ENCODE measurements at places on chromosomes 2 and 18.

DNA sequence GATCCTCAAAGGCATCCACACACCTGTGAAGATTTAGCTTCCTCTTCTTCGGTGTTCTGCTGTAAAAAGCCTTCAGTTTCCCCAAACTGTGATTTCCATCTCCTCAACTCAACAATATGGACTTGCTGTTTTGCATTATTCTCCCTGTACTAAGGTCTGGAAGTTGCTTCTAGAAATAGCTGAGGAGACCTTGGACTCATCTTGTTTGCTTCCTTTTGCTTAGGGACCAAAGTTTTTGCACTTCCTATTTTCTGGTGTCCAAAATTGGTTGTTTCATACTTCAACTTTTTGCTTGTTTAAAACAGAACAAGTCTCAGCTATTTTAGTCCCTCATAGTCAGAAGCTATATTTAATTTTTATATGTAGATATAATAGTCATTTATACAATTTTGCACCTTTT, 201.9 kb upstream of the COPS8 start:
- no peak for DNase-seq

DNA sequence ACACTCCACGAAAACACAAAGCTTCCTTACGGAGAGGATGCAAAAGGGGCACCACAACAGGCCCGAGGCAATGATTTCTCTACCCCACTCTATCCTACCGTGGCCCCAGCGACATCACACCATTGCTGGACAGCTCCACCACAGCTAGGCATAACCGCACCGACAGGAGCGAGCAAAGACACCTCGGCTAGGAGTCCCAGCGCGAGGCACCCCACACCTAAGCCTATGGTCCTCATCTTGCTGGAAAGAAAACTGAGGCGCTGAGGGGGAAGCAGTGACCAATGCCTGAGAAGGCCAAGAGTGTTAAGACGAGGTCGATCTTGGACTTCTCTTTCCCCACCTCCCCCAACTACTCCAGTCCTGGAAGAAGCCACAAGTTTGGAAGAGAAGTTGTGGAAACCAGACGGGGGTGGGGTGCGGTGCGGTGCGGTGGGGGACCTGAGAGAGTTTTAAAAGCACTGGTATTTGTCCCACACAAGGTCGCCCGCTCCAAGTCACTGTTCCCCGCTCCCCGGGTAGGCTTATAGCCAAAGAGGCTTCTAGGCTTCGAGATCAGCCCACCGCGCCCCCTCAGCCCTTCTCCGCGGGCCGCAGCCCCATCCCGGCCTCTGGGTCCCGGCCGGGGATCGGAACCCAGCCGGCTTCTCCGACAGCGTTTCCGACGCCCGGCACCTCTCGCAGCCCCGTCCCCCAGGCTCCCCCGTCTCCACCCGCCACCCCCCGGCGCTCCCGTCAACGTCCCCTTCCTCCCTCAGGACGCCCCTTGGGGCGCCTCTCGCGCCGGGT, 766 bp downstream of the PDE6D start:
- DNase-seq, result no peak

DNA sequence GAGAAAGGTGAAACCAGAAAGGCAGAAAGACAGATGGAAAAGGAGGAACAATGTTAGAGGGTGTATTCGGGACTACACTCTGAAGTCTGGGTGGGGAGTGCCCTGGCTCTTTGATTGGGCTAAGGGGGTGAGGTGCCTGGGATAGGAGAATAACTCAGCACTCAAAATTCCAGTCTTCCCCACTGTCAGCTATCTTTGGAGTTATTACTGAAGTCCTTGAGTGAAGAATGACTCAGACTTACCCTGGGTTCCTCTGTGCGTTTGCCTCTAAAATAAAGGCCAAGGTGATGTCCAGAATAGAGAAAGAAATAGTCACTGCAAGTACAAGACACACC, 151.8 kb upstream of the SERPINE2 start:
- DNase-seq, result no peak

DNA sequence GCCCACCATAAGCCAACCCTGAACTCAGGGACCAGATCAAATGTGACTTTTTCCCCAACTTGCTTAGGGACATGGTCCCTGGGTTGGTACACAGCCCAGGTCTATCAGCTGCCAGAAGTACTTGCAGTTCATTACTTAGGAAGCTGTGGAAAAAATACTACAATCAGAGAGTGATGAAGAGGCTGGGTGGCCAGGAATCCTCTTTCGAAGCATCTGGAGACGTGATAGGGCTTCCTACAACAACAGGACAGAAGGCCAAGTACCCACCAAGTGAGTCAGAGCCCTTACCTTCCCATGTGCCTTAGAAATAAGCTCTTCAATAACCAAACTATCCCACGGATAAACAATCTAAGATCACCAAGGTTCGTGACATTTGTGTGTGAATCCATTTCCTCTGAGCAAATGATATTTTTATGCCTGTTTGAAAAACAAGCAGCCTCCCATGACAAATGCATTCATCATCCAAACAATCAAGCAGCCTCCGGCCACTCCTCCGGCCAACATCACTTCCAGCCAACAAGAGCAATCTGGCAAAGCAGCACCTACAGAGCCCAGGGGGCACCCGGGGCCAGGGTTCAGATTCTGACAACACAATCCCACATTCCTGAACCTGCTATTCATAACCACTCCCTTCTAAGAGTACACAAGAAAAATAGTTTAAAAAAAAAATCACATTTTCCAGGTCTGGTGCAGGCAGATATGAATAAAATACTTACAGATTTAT, 26.4 kb downstream of the TBC1D8 start:
- DNase-seq, result no peak

DNA sequence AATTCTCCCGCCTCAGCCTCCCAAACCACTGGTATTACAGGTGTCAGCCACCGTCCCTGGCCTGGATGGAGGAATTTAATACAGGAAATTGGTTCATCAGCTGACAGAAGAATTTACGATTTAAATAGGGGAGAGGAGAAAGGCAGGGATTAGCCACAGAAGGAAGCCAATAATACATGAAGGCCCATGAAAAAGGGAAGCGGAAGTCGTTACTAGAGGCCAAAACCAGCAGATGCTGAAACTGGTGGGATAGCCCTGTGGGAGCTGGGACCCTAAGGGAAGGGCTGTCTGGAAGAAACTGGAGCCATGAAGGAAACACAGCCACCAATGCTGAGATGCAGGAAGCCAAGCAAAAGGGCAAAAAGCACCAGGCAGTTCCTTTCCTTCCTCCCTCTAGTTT, 163.7 kb upstream of the RMP24 start:
- no peak for DNase-seq

DNA sequence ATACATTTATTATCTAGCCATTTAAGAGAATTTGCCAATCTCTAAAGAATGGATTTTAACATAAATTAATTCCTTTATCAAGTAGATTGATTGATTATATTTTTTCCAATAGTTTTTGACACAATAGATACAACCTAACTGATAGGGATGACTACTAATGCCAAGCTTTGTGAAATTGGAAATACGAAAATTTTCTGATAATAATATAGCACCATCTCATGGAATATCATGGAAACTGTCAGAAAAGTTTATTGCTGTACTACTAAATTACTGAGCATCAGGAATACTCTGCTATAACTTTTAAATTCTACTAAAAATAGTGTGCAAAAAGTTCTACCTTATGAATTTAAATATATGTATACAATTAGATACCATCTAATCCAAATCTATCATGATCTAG, 101.8 kb upstream of the MAP2 start:
- no peak for DNase-seq

GRCh38 chr2:177270531-177270930, 6.0 kb upstream of the NFE2L2 start:
- no peak for DNase-seq

- DNase-seq, result no peak
These were observed 29.9 kb downstream of the CHCHD5 start for GRCh38 chr2:112614201-112614840.

- no peak for DNase-seq
These were observed 41.8 kb downstream of the CERKL start for GRCh38 chr2:181614874-181615638.

DNA sequence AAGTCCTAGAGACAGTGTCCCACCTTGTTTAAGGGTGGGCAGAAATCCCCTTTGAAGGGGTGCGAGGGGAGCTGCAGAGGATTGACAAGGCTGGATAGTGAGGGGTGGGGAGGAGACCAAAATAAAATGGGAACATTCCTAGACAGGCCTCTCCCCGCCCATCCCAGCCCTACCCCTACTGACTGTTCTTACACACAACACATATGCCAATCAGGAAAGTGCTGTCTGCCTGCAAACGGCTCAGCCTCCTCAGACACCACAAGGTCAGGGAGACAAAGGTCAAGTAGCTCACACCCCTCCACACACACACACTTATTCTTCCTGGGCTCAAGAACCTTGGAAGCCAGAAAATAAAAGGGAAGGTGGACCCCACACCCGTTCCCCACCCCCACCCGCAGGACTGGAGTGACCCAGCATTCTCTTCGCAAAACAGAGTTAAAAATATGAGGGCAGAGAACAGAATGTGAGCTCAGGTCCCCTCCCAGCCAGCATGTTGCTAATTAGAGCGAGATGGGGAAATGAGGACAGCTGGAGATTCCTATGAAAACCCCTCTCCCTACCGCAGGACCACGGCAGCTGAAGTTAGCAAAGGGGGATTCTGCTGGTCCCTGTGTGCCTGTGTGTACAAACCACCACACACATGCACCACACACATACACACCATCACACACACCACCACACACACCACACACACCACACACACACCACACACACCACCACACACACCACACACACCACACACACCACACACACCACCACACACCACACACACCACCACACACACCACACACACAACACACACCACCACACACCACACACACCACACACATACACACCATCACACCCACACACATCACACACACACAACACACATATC, 197.8 kb downstream of the TNS1 start:
- no peak for DNase-seq

DNA sequence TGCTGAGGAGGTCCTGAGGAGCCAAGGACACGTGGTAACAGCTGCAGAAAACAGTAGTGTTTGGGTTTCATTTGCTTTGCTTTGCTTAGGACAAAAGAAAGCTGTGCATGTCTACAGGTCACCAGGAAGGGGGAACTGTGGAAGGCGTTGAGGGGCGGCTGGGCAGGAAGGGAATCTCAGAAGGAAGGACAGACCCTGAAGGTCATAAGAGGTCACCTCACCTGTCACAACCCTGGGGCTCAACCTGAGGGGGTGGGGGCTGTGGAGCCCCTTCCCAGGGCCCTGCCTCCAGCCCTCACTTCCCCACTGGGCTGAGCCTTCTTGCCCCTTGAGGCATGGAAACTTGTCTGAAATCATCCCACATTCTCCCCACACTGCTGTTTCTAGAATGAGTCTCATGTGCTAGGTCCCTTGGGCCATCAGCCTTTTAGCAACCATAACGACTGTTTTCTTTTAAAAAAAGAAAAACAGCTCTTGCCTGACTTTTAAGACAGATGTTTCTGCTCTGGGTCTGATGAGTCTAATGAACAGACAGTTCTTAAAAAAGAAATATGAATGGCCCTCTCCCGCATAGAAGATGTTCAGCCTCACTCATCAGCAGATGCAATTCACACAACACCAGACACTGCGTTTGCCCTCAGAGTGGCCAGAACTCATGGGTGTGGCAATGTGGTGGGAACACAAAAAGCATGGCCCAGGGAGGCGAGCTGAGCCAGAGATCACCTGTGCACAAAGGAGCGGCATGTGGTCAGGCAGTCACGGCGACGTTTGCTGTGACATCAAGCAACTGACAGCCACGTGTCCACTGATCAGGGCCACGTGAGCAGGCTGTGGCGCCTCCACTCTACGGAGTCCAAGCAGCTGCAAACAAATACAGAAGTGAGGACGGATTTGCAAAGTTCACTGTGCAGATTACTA, 84.0 kb downstream of the SEPTIN10 start:
- DNase-seq, result no peak

DNA sequence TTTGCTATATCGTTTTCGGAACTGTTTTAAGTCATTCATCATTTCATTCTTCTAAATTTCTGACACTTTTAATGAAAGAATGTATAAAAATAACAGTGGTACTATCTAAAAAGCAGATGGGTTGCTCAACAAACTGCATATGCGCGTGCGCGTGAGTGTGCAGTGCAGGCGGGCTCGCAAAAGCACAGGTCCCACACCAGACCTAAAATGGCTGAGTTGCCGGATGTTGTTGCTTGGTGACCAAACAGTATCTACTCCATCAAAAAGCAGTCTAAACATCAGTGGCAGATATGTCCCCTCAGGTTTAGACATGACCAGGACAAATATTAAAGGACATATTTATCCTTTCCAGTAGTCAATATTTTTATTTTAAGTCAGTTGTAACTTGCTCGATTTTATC, 5.1 kb downstream of the NOL4 start:
- DNase-seq, result no peak

- no peak for DNase-seq
These were observed 478.5 kb upstream of the ZEB2 start for GRCh38 chr2:144998435-144998834.

GRCh38 chr2:97662386-97662894, 1.4 kb downstream of the ACTR1B start:
- DNase-seq, result no peak

- DNase-seq, result no peak
These were observed 262.7 kb upstream of the FN1 start for GRCh38 chr2:215698566-215698965.

- peak; percentile 4 for DNase-seq
These were observed 285.0 kb upstream of the PARD3B start for GRCh38 chr2:204260162-204260877.

DNA sequence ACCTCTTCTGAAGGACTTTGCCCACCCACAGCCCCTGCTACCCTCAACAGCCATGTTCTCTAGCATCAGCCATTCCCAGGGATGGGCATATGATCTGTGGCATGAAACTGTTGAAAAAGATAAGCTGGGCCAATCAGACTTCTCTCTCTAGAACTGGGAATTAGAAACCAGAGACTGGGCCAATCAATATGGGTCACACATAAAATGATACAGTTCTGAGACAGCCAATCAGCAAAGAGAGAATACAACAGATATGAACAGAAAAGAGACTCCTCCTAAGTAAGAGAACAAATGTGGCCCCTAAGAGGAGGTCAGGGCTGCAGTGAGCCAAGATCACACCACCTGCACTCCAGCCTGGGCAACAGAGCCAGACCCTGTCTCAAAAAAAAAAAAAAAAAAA, 2.1 kb downstream of the KIDINS220 start:
- no peak for DNase-seq

GRCh38 chr18:56825878-56826277, 174.7 kb downstream of the WDR7 start:
- DNase-seq, result no peak

- no peak for DNase-seq
These were observed 1023.0 kb upstream of the ACVR2A start for GRCh38 chr2:146821836-146822316.

GRCh38 chr2:213016984-213017351, 134.4 kb downstream of the IKZF2 start:
- DNase-seq, result no peak

DNA sequence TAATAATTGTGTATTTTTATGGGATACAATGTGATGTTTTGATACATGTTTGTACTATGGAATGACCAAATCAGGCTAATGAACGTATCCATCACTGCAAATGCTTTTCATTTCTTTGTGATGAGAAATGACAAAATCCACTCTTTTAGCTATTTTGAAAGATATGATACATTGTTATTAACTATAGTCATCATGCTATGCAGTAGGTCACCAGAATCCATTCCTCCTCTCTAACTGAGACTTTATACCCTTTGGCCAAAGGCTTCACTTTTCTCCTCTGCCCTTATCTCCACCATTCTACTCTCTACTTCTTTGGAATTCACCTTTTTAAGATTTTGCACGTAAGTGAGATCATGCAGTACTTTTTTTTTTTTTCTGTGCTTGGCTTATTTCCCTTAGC, 44.5 kb upstream of the TMEM17 start:
- DNase-seq, result no peak

- no peak for DNase-seq
These were observed 355.6 kb downstream of the PARD3B start for GRCh38 chr2:204900910-204901309.

- no peak for DNase-seq
These were observed 110.6 kb upstream of the PXDN start for GRCh38 chr2:1854729-1855547.
